ENCODE measurements at places on chromosomes 3 and 15.

- DNase-seq: no peak
These were observed 291.2 kb downstream of the FAM43A start for GRCh38 chr3:194976874-194977273.

DNA sequence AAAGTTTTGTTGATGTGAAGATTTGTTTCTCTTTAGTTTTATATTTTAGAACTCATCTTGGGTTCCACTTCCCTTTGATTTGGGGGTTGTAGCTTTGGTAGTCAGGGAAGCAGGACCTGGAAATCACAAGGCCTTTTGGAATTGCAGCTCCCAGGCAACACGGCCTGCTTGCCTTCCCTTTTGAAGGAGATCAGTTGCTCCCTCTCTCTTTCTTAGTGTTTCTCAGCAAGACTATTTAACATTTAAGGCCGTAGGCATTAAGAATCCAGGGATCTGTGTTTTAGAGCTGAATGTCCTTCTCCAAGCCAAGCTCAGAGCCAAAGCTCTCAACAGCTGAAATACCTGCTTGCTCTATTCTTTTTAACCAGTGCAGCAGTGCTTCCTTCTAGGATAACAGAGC lies 310.3 kb downstream of the PTPRG start:
- DNase-seq: no peak

GRCh38 chr3:124409650-124410275 lies 320.5 kb upstream of the UMPS start:
- no peak for DNase-seq

DNA sequence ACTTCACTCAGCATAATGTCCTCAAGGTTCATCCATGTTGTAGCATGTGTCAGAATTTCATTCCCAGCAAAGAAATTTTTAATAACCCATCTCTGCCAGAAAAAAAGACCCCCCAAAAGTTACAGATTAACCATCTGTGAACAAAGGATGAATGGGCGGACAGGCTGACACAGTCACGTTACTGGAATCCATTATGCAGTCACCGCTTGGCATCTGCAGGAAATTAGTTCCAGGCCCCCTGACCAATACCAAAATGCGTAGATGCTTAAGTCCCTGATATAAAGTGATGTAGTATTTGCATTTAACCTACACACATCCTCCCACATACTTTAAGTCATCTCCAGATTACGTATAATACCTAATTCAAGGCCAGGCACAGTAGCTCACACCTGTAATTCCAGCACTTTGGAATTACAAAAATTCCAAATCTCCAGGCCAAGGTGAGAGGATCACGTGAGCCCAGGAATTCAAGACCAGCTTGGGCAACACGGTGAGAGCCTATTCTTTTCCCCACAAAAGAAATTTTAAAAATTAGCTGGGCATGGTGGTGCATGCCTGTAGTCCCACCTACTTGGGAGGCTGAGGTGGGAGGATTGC lies 1.5 kb upstream of the SLC12A8 start:
- DNase-seq: no peak

- no peak for DNase-seq
These were observed 129.8 kb upstream of the CPNE4 start for GRCh38 chr3:132164469-132165092.

- no peak for DNase-seq
These were observed 14.2 kb downstream of the SV2B start for GRCh38 chr15:91114301-91114700.

DNA sequence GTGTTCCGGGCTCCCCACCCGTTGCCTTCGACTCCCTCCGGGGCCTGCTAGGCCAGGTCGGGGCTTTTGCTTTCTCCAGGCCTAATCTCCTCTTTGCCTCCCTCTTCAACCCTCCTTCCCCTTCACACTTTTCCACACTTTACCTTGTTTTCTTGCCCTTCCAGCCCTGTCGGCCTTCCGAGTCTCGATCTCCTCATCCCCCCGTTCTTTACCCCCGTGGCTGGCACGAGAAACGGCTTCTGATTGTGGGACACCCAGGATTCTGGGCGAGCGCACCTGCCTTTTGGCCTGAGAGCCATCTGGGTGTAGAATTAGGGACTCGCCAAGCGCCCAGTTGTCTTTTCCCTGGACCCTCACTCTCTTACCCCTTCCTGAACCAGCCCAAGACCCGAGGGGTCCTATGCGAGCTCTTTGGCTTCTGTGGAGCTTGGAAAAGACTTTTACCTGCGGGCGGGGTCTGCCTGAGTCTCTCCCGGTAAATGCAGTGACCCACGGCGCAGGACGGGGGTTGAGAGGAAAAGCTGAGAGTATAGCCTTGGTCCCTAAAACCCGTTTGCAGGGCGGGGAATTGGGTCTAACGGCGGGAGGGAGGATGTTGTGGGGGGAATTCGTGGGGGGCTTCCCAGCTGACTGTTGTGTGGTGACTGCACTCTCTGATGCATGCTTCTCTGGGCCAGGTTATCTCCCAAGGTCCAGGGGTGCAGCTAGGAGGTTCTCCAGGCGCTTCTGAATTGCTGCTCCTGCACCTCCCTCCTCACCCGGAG lies 5.5 kb upstream of the ONECUT1 start:
- no peak for DNase-seq

GRCh38 chr3:5692446-5692845 lies 504.9 kb downstream of the EDEM1 start:
- no peak for DNase-seq

DNA sequence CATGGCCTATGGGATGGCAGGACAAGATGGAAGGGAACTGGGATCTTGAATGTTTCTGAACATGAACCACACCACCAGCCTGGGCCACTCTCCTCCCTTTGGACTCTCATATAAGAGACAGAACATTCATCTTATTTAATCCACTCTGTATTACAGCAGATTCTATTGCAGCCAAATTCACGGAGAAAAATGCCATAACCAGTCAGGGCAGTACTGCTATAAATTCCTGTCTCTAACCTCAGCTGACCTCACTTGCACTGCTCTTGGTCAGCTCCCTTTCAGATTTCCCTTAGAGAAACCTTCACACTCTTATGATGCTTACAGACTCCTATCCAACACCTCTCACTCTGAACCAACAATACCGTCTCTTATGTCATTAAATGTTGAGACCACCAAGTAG lies 101.4 kb downstream of the RYK start:
- no peak for DNase-seq

DNA sequence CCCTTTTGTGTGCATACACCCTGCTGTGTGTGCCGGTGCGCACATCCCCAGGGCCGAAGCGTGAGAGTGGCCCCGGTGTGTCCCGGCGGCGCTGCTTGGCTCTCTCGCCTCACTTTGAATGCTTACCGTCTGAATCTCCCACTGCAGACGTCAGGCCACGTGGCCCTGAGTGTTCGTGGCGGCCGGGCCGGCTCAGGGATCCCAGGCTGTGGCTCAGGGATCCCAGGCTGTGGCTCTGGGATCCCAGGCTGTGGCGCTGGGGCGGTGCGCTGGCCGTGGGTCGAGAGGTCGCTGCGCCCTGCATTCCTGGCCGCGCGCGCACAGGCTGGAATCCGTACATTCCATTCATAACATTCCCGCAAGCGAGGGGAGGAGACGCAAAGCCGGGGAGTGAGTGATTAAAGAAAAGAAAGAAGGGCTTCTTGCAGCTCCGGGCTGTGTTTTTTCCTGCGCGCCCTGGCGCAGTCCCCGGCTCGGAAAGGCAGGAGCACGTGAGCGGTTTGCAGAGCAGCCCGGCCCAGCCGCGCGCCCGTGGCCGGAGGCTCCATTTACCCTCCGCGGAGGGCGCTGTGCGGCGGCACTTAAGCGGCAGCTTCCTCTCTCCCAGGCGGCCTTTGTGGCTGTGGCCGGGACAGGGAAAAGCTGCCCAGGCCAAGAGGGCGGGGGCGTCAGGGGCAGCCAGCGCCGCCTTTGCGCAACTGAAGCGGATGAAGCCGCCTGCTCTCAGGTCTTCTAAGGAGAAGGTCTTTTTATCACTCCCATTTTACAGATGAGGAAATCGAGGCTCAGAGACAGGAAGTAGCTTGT lies 87.0 kb upstream of the ALDH1L1 start:
- DNase-seq: no peak

DNA sequence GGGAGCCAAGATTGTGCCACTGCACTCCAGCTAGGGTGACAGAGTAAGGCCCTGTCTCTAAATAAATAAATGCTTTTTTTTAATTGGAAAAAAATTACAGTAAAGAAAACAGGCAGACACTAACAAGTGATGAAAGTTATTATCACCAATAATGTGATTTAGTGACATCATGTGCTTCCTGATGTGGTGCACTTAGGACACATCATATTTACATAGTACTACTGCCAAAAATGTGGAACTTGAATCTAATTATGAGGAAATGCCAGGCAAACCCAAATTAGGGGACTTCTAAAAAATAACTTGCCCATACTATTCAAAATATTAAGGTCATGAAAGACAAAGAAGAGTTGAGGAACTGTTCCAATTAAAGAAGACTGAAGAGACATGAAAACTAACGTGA lies 30.8 kb downstream of the MAP4 start:
- DNase-seq: no peak

DNA sequence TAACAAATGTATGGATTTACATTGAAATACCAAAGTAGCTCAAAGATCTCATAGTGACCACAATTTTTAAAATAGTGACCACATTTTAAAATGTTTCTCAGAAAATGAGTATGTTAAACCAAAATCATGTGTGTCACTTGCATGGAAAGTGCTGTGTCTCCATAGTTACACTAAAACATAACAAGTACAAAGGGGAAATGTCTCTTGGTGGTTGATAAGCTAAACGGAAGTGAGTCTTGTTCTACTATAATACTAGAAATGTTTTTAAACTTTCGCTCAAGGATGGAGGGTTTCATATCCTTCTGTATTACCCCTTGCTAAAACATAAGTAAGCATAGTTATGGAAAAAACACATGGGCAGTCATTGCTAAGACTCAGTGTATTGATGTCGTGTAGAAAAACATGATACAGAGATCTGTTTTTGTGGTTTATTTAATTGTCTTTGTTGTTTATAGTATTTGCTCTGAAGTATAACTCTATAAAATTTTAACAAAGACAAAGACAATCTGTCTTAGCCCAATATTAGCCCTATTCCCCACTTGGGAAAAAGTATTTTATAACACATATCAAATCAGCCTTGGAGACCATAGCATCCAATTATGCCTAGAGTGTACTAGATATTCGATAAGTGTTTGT lies 27.0 kb upstream of the DENND4A start:
- DNase-seq: no peak

- no peak for DNase-seq
These were observed 285.4 kb downstream of the CNTN3 start for GRCh38 chr3:74329096-74329495.

GRCh38 chr3:183662099-183662498 lies 26.7 kb downstream of the KLHL24 start:
- no peak for DNase-seq

DNA sequence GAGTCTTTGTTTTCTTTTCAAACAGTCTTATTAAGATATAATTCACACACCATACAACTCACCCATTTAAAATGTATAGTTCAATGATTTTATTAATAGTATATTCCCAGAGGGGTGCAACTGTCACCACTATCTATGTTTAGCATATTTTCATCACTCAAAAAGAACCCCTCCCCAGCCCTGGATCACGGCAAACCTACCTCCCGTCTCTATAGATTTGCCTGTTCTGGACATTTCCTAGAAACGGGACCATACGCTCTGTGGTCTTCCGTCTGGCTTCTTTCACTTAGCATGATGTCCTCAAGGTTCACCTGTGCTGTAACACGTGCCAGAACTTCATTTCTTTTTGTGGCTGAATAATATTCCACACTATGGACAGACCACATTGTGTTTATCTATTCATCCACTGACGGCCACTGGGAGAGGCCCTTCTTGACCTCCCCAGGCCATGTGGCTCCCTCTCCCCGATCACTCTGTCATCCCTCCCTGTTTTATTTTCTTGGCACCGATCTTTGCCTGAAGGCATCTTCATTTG lies 56.4 kb downstream of the IQSEC1 start:
- no peak for DNase-seq

GRCh38 chr15:52925130-52925529 lies 135.0 kb upstream of the ONECUT1 start:
- no peak for DNase-seq

- no peak for DNase-seq
These were observed 783.3 kb upstream of the ARRDC4 start for GRCh38 chr15:97177151-97177577.

GRCh38 chr15:49052662-49053061 lies 6.4 kb upstream of the SECISBP2L start:
- no peak for DNase-seq

GRCh38 chr3:122004991-122005565 lies 17.0 kb downstream of the ILDR1 start:
- DNase-seq: no peak

DNA sequence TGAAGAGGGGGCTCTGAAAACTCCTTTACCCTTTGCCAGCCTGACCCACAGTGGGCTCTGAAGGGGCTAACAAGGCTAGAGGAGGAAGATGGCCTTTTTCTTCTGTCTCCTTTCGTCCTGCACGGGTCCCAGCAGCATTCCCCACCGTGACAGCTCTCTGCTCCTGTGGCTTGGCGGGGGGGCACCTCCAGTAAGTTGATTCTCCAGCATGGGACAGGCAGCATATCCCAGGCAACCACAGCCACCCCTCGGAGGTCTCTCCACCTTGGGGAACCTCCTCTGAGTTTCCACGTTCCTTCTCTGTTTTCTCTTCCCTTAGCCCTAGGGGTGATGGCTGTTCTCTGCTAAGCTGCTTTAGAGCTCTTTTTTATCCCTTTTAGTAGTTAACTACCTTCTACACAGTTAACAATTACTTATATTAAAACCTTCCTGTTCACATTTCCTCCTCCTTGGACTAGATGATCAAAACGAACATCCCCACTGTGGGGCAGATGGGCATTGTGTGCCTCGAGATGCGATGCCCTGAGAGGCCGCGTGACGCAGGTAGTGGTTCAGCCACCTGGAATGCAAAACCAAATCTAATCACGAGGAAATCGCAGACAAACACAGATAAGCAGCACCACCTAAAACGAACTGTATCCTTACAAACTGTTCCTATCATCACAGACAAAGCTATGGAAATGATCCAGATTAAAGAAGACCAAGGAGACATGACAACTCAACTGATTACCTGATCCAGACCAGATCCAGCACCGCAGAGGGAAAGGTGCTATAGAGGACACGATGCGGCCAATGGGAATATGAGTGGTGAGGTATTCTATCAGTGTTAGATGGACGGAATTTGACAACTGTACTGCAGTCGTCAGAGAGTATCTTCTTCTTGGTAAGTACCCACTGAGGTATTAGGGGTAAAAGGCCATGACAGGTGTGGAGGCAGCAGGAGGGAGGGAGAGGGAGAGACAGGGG lies 27.7 kb downstream of the TSPAN3 start:
- no peak for DNase-seq

GRCh38 chr3:113873814-113874526 lies 35.4 kb downstream of the GRAMD1C start:
- no peak for DNase-seq

- DNase-seq: no peak
These were observed 28.1 kb downstream of the SPINK8 start for GRCh38 chr3:48305396-48305795.

- DNase-seq: no peak
These were observed 105.6 kb downstream of the MCTP2 start for GRCh38 chr15:94336817-94337467.

DNA sequence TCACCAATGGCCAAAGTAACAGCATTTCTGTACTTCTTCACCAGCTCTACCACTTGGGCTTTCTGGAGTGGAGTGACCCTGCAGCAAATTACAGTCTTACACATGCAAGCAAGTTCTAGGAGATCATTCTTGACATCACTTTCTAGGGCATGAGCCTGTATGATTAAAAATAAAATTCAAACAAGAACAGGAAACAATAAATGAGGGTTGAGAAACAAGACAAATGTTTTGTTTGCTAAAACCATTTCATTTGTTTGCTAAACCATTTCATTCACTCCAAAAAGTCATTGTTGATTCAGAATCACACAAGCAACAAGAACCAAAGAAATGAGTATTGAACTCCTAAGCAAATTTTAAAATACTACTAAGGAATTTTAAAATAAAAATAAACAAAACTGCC lies 220.9 kb downstream of the ATP8B4 start:
- DNase-seq: no peak

- DNase-seq: no peak
These were observed 383.7 kb upstream of the CFAP20DC start for GRCh38 chr3:59433546-59433945.
